Epithelial cell of proximal tubule (primary cell): ENCODE measurements at places on chromosomes 11 and 22. TPM values are rescaled to one million over a fixed set of nuclear protein-coding genes. Genes with fewer than 3 reads are reported as not detected.

DNA sequence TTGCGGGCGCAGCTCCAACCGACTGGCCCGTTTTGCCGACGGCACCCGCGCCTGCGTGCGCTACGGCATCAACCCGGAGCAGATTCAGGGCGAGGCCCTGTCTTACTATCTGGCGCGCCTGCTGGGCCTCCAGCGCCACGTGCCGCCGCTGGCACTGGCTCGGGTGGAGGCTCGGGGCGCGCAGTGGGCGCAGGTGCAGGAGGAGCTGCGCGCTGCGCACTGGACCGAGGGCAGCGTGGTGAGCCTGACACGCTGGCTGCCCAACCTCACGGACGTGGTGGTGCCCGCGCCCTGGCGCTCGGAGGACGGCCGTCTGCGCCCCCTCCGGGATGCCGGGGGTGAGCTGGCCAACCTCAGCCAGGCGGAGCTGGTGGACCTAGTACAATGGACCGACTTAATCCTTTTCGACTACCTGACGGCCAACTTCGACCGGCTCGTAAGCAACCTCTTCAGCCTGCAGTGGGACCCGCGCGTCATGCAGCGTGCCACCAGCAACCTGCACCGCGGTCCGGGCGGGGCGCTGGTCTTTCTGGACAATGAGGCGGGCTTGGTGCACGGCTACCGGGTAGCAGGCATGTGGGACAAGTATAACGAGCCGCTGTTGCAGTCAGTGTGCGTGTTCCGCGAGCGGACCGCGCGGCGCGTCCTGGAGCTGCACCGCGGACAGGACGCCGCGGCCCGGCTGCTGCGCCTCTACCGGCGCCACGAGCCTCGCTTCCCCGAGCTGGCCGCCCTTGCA lies 1.0 kb downstream of the FJX1 start:
- no peak for DNase-seq

GRCh38 chr11:104028476-104029263 lies 7.8 kb upstream of the DDI1 start:
- DNase-seq: no peak

GRCh38 chr11:86220653-86221052 lies 23.9 kb upstream of the EED start:
- DNase-seq: no peak

The EMID1 gene
- 0.17 and 0.22 TPM in 2 replicates for total RNA-seq

The ZNF214 gene
- 1.1 and 1.5 TPM in 2 replicates for total RNA-seq

DNA sequence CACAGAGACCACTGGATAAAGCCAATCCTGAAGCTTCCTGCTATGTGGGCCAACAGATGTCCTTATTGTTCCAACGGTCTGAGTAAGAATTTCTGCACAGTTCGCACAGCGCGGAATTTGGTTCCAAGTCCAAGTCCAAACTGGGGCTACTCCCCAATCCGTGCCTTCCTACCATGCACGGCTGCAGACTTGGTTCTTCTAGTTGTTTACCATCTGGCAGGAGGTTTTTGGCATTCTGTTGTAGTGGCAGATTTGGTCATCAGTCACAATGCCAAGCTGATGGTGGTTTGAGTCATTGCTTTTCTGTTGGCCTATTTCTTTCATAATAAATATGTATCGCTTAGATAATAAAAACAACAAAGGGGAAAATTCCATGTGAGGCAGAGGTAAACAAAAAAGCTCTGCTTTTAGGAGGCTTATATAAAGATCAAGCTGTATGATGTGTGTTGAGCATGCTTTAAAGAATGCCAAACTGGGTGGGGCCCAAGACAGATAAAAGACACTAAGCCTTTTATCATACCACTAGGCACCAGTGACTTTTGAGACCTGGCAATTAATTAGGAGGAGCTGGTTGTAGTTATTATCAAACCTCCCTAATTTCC lies 52.5 kb upstream of the SYN3 start:
- no peak for DNase-seq

DNA sequence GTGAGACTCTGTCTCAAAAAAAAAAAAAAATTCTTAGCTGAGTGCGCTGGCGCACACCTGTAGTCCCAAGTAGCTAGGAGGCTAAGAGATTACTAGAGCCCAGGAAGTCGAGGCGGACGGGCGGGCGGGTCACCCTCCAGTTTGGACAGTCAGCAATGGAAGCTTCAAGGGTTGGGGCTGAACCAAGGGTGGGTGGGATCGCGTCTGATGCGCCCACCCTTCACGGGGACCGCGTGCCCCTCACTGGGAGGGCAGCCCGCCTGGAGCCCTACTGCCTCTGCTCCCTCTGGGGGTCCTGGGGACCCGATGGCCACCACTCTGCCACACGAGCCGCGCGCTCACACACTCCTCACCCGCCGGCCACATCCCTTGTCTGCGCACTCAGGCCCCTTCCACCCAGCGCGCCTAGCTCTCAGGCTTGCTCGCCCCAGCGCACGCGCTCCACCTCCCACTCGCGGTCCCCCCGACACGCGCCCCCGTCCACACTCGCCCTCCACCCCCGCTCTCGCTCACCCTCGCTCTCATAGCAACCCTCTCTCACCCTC lies 494 bp downstream of the CHID1 start:
- no peak for DNase-seq

DNA sequence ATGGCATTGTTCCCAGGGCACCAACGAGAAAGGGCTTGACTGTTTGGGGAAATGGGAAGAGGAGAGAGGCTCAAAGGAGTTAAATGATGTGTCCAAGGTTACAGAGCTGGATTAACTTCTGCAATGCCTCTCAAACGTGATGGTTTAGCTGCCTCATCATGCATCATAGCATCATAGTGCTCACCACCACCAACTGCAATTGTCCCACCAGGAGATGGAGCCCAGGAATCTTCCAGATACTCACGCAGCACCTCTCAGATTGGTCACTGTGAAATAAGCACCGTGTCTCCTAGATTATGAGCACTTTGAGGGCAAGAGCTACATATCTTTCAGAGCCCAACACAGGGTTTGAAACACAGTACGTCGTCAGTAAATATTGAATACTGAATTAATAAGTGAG lies 69.2 kb downstream of the PRSS23 start:
- no peak for DNase-seq

DNA sequence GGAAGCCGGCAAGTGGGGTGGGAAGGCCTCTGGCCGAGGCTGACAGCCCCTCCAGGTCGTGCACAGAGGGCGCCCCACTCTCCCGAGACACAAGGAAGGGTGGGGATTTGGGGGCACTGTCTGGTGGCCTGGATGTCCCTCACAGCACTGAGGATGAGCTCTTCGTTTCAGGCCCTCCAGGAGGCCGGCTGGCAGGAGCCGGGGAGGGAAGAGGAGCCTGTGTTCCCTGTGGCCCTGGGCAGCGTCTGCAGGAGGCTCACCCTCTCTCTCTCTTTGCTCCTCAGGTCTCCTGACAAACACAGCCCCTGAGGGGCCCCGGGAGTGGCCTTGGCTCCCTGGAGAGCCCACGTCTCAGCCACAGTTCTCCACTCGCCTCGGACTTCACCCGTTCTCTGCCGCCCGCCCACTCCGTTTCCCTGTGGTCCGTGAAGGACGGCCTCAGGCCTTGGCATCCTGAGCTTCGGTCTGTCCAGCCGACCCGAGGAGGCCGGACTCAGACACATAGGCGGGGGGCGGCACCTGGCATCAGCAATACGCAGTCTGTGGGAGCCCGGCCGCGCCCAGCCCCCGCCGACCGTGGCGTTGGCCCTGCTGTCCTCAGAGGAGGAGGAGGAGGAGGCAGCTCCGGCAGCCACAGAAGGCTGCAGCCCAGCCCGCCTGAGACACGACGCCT lies 1078.0 kb downstream of the BRD1 start:
- DNase-seq: no peak

- no peak for DNase-seq
Measured at GRCh38 chr11:77121876-77122575, 6.0 kb upstream of the MYO7A start.

The MMP12 gene
- not detected in 2 replicates for total RNA-seq

DNA sequence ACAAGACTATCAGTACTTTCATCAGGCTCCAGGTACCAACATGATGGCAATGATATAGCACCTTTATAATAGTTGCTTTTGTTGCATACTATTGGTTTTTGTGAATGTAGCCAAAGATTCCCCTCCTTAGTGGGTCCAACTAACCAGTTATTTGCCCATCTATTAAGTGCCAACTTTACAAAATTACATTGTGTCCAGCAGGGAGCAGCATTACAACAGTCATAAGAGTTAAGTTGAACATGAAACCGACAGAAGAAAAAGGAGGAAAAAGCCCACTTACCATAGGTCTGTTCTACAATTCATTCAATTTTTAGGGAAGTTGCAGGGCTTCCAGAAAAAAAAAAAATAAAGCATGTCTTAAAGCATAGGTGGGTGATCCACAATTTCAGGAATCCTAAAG lies 21.6 kb downstream of the IMMP1L start:
- DNase-seq: no peak

The OR2AG1 gene
- not detected in 2 replicates for total RNA-seq

DNA sequence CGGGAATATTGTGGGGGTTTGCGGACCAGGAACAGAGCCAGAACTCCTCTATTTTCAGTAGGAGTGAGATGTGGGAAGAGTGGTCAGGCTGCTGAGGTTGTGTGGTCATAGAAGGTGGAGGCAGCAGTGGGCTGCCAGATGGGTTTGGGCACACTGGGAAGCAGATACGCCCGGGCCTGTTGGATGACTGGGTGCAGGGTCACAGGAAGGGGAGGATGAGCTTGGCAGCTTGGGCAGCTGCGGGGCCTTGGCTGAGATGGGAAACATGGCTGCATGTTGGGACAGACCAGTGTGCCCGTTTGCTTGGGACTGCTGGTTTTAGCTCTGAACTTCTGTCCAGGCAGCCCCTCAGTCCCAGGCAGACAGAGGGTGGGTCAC lies 11.4 kb downstream of the SHANK3 start:
- no peak for DNase-seq

- DNase-seq: no peak
Measured at GRCh38 chr11:63532799-63533475, 3.7 kb upstream of the PLAAT4 start.

DNA sequence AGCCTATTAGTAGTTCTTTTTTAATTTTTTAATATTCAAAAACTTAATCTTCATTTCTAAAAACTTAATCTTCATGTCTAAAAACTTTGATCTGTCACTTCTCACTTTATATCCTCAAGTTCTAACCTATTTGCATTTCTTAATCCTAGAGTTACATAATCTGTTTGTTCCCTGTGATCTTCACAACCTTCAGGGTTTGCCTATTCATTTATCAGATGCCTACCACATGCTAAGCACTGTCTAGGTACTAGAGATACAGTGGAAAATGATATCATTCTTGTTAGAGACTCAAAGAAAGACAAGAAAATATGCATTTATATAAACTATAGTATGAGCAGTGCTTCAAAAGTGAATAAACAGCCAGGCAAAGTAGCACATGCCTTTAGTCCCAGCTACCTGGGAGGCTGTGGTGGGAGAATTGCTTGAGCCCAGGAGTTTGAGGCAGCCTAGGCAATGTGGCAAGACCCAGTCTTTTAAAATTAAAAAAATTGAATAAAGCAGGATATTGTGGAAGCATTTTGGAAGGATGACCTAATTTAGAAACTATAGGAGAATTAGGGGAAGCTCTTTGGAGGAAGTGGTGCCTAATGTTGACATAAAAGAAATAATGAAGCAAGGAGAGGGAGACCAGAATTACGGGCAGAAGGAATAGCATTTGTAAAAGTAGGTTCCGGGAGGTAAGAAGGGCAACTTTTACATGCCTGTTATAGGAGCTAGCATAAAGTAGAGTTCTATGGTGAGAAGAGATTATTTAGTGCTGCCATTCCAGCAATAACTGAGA lies 54.4 kb upstream of the GRK2 start:
- no peak for DNase-seq

The CARNS1 gene
- total RNA-seq: 0.07 and 0.23 TPM in 2 replicates

DNA sequence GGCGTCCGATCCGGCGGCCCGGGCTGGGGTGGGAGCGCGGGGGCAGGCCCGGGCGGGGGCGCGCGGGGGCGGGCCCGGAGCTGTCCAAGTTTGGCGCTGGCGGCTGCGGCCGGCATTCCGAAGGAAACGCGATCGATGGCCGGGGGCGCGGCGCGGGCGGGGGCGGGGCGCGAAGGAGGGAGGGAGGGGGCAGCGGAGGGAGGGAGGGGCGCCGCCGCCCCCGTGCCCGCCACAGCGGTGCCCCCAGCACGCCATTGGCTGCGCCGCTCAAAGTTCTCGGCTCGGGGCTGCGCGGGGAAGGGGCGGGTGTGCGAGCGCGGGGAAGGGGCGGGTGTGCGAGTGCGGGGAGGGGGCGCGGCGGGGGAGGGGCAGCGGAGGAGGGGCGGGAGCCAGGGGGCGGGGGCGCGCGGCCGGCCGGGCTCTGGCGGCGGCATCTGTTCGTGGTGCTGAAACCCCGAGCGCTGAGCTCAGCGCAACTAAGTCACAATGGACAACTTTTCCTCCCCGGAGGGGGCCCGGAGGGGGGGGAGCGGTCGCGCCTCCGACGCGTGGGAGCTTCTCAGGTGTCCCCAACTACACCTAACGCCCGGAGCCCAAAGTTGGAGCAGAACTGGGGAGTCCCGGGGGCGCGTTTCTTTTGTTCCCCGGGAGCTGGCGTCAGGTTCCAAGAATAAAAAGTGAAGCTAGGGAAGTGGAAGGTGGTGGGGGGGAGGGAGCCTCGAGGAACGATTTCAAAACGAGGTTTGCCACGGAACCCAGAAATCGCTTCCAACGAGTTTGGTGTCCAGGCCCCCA lies 2.2 kb downstream of the PHF21B start:
- no peak for DNase-seq

- DNase-seq: no peak
Measured at GRCh38 chr11:134146598-134146997, 77.2 kb downstream of the NCAPD3 start.

The TANGO2 gene
- total RNA-seq: 14.8 and 30.0 TPM in 2 replicates

DNA sequence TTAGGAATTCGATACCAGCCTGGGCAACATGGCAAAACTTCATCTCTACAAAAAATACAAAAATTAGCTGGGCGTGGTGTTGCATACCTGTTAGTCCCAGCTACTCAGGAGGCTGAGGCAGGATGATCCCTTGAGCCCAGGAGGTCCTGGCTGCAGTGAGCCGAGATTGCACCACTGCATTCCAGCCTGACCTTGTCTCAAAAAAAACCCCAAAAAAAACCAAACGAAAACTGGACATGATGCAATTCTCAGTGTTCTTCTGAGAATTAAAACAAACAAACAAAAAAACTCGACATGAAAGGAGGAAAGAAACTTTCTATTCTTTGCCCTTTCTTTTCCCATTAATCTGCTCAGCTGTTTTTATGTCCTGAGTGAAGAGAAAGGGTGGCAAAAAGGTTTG lies 7.4 kb downstream of the MED17 start:
- no peak for DNase-seq

GRCh38 chr22:26320447-26320846 lies 108.6 kb upstream of the ASPHD2 start:
- DNase-seq: no peak

DNA sequence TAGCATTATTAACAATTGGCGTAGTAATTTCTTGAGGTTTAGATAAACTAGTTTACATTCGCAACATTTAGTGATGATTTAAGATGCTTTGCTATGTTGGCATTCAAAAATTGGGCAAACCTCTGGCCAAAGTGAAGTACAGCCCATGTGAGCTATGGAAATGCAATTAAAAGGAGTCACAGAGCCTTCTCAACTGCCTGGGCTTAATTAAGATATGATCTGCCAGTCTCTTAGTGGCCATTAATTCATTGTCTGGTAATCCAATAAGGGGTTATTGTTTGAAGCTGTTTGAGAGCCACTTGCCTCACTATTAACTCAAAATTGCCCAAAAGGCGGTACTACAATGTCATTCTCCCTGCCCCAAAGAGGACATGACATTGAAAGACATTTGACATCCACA lies 608.9 kb downstream of the NTM start:
- DNase-seq: no peak

GRCh38 chr11:102793677-102794290 lies 4.2 kb downstream of the MMP1 start:
- no peak for DNase-seq

GRCh38 chr11:46537121-46537520 lies 56.7 kb downstream of the AMBRA1 start:
- no peak for DNase-seq

- DNase-seq: no peak
Measured at GRCh38 chr22:49179886-49180682, 647.6 kb downstream of the BRD1 start.
